ENCODE measurements at places on chromosomes 5 and 9. TPM values are rescaled to one million over a fixed set of nuclear protein-coding genes. Genes with fewer than 3 reads are reported as not detected.

- no peak for DNase-seq
Observed at GRCh38 chr5:177093803-177094202, 7.1 kb downstream of the FGFR4 start.

- DNase-seq = no peak
Observed at GRCh38 chr9:108537756-108538155, 318.0 kb downstream of the ACTL7B start.

The IL5 gene
- not detected for total RNA-seq

DNA sequence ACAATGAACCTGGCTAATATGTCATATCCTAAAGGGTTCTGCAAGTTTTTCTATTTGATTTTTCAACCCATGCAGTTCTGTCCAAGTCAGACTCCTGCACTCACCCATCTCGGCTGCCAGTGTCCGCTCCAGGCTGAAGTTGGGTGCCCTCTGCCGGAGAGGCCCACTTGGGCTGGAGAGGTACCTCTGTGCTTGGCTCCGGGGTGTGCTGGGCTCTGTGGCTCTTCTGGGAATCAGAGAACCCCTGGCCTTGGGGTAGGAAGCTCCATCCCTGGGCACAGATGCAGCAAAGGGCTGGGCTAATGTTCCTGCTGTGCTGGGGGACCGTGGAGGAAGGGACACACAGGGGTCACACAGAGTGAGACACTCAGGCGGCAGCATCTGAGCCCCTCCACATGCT lies 26.2 kb downstream of the ORM2 start:
- DNase-seq = no peak

The KIAA1191 gene
- total RNA-seq = 160 TPM

Measured in glomerular endothelial cell (primary cell).